ENCODE measurements at places on chromosomes 3 and 15.

DNA sequence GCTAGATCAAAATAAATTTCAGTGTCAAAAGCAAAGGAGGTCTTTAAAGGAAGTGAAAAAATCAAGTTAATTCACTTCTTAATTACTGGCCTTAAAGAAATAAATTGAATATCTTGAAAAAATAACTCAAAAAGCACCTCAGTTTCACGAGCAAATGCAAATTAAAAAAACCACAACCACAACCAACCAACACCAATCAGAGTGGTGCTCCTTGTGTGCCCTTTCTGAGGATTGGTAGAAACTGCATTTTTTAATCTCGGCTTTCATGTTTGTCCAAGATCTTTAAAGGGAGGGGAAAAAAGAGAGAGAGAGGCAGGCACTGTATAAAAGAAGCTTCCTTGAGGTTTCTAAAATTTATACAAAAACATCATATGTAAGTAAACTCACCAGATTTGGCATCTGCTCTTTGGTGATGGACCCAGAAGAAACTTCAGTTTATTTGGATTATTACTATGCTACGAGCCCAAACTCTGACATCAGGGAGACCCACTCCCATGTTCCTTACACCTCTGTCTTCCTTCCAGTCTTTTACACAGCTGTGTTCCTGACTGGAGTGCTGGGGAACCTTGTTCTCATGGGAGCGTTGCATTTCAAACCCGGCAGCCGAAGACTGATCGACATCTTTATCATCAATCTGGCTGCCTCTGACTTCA lies at the start of gene GPR15:
Gene GPR15 (plus strand): TSS at position 357 of the 653 bp plus-strand sequence. CDS start 56 bp downstream, at position 413.
- no peak for DNase-seq

DNA sequence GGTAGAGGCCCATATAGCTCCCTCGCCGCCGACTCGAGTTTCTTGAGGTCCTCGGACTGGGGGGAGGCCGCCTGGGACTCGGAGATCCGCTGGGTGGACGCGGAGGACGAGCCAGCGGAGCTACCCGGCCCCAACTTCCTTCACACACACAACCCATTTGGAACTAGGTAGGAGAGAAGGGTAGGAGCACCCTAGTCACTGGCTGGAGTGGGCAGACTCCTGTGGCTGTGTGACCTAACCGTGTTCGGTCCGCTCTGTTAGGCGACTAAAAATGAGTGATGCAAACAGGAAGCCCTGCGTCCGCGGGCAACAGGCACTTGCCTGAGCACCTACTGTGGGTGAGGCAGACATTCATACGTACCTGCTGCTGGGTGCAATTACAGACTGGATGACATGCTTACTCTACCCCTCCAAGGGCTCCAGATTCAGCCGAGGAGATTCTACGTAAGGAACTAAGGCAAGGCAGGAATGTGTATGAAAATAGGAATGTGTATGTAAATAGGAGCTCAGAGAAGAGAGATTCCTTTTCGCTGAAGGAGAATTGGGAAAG lies 4.6 kb upstream of the SIN3A start:
- DNase-seq, result peak; percentile 63

- no peak for DNase-seq
Measured at GRCh38 chr3:113232342-113232741, 21.0 kb downstream of the BOC start.

DNA sequence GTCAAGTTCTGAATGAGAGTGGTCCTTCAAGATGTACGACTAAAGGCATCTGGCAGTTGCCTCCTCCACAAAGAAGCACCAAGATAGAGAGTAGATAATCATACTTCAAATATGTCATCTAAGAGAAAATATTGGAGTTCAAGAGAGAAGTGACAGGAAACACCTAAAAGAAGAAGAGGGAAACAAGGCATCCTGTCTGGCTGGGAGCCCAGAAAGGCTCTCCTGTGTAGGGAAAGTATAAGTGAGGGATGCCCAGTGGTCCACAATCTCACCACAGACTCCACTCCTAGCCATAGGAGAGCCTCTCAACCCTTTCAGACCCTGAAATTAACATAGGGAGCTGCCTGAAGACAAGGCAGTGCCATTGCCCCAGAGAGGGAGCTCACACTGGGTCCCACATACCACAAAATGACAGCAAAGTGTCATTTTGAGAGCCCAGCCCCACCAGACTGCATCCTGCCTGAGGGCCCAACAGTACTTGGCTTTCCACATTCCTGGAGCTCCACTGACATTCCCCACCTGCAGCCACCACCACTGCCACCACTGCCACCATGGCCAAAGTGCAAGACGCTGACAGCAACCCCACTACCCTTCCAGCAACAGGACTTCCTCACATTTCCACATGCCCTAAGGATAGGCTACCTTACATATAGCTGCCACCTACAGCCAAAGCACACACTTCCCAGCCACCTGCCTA lies 210.6 kb downstream of the ATP8B4 start:
- DNase-seq, result no peak

DNA sequence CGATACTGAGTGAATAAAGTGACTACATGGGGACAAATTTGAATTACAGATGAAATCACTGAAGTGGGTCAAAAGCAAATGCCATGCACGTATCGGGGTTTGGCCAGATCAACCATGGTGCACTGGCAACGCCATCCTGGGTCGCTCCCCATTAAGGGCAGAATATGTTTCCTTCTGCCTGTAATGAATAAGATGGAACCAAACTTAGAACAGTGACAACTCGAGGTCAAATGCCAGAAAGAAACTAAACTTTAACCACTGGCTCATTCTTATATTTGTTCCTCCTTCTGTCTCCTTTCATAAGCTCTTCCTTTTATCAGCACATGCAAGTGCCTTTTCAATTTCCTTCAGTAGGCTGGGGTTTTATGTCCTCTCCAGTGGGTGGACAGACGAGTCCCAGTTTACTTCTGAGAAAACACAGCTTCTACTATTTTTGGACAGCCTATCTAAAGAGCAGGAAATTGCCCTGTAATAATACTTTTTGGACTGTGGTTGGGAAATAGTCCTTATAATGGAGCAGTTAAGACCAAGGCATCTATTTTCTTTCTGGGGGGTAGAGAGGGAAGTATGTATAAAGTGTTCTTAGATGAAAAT lies 61.4 kb downstream of the WHAMM start:
- DNase-seq, result no peak

GRCh38 chr15:83092309-83092976 lies 15.0 kb upstream of the TM6SF1 start:
- DNase-seq, result peak; percentile 26

DNA sequence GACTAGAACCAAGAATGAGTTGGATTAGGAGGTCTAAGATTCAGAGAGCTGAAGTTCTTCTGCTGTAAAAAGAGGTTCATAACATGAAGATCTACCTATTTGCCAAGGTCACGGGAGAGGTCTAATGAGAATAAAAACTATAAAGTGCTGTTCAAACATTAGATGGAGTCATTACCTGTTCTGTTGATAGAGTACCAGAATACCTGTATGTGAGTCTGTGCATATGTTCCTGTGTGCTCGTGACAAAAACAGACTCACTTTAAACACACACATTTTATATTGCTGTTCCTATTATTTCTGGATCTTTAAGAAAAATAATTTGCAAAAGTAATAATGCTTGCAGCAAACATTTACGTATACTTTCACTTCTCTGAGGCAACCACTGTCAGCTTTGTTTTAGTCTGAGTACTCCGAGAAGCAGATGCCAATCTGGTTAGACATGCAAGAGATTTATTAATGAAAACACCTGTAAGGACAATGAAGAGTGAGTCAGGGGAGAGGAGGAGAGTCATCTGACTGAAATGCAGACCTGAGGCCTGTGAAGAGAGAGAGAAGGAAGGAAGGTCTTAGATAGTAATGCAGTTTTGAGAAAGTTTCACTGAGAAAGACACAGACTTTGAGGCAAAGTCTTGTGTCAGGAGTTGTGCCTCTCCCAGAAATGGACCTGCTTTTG lies 221.2 kb downstream of the SQOR start:
- DNase-seq, result no peak

GRCh38 chr3:153652076-153652475 lies 469.1 kb upstream of the ARHGEF26 start:
- DNase-seq, result no peak

DNA sequence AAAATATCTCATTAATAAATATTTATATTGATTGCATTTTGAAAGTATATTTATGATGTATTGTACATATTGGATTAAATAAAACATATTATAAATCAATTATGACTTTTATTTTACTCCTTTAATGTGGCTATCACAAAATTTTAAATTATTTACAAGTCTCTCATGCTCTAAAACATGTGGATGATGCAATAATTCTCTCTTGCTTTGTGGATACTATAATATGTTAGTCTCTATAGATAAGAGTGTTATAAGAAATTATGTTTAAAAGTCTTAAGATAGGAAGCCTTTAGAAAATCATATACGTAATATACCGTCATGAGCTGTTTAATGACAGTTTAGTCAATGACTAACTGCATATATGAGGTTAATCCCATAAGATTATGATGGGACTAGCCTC lies 547.4 kb upstream of the ALCAM start:
- DNase-seq, result no peak

DNA sequence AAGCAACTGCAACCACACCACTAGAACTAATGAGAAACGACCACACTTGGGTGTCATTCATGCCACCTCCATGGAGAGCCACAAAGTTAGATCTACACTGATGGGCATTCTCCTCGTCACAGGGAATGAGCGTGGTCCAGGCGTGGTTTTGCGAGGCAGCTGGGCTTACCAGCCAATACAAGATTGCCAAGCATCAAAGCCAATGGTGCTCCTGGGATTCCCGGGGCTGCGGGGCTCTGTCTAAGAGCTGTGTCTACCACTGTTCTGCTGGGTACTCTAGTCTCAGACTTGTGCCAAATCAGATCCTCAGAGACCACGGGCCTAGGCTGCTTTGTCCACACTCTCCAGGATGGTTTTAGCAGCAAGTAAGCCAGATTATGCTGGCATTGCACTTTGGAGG lies 43.8 kb downstream of the RAB6B start:
- DNase-seq, result no peak

DNA sequence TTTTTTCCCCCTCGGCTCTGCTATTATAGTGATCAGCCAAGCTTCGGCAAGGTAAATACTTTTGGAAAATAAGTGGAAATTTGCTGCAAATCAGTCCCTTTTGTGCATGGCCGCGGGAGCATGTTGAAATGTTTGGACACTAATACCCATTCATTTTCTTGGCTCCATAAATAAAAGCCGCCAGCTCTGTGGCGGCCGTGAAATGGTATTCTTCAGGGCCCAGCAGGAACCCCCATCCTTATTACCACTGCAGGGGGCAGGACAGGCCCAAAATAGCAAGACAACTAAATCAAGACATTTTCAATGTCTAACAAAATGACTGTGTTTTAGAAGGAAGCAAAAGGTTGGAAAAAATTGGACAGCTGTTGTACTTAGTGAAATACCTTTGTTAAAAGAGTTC lies 362.3 kb downstream of the NR2F2 start:
- no peak for DNase-seq

DNA sequence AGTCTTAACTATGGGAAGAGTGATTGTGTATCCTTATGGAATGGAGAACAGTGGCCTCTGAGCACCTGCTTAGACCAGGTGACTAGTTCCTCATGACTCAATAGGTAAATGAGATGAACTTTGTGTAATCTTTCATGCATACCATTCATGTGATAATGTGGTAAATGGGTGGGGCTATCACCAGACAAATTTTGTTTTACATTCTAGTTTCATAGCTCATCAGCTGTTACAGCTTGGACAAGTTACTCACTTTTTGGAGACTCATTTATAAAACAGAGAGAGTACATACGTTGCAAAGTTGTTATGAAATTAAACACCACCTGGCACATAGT lies 103.7 kb upstream of the TGFBR2 start:
- DNase-seq, result no peak

- DNase-seq, result no peak
Measured at GRCh38 chr3:30686799-30687198, 80.4 kb downstream of the TGFBR2 start.

- DNase-seq, result no peak
Measured at GRCh38 chr3:67083277-67083676, 85.2 kb downstream of the KBTBD8 start.

DNA sequence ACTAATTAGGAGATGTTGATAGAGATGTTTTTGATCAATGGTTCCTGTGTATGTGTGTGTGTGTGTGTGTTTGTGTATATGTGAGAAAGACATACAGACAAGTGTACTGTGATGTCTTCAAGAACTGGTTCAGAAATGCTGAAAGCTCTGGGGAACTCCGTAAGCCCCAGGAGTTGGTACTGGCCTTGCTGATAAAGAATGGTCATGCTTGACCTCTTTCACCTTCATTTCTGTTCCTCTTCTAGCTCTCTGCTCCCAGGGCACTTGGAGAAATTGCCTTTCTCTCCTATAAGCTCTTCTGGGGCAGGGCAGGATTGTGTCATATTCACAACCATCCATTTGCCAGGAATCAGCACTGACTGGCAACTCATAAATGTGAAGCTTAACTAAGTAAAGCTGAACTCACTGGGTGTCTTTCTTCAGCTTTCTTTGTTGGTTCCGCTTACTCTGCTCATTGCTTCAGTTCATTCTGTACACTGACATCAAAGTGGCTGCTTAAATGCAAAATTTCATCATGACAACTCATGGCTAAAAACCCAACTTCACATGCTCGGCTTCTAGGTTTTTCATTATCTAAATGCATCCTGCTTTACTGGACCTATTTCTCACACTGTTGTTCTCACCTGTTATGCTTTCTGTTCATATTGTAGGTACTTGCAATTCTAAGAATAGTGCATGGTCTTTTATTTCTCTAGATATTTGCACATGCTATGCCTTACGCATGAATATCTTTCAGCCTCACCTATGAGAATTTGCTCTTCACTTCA lies 162.1 kb upstream of the LYSMD4 start:
- DNase-seq, result no peak

GRCh38 chr3:176120507-176120906 lies 1076.8 kb downstream of the TBL1XR1 start:
- no peak for DNase-seq

DNA sequence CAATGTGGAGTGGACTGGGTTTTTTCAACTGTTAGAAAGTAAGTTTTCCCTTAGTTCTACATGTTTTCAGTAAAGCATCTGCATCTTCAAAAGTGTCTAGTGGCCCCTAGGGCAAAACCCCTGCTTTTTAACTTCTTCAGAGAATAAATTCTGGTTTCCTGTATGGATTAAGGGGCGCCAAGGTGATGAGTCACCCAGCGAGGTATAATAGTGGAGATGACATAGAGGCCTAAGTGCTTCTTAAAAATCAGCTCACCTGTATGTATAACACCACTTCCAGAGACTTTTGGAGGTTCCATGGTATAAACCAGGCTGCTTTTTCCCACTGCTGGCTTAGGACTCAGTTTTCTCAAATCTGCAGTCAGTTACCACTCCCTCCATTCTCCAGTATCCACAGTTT lies 68.9 kb downstream of the SYN2 start:
- DNase-seq, result no peak

DNA sequence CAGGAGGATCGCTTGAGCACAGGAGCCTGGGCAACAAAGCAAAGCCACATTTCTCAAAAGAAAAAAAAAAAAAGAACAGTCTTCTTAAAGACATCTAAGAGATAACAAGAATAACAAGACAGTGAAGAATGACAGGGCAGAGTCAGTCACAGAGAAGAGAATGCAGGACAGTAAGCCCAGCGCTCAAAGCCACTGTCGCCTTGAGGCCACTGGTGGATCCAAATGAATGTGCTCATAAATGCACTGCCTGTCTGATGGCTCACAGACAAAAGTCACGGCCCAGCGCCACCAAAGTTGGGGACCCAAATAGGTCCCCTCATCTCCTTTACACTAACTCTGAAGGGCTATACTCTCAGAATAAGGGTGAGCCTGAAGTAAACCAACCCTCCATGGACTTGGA lies 52.3 kb downstream of the FAM174B start:
- DNase-seq, result no peak

- DNase-seq, result no peak
Measured at GRCh38 chr3:122004107-122004506, 17.9 kb downstream of the ILDR1 start.
